Right hindlimb (tissue), 1 donor: ENCODE measurements at places on chromosomes 12 and 14.
A peak's percentile ranks its signal among the peaks of the same experiment; 100 is the strongest.

GRCh38 chr12:44812062-44812461 is 64.1 kb downstream of the NELL2 start:
- no peak for DNase-seq

GRCh38 chr12:109832541-109833306 is 474 bp downstream of the TRPV4 start:
- peak; percentile 32 for DNase-seq

GRCh38 chr12:120496413-120497340 is 764 bp downstream of the DYNLL1 start:
- peak; percentile 79 for DNase-seq

GRCh38 chr14:102665621-102666020 is 73.2 kb downstream of the RCOR1 start:
- DNase-seq, result no peak

DNA sequence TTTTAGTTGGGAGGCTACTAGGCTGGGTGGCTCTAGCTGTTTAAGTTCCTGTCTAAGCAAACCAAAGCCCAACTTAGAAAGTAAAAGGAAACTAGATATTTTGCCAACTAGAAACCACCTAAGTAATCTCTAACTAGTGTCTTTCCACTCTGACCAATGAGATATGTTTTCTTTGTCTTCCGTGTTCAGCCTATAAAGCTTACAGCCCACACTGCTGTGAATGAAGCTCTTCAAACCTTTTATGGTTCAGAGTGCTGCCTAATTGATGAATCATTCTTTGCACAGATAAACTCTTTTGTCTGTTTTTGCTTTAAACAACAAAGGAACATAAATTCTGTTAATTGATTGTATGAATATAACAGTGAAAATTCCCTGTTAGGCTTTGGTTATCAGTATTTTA is 66.1 kb downstream of the FUT8 start:
- DNase-seq, result no peak

GRCh38 chr12:52847335-52848102 is 1.3 kb downstream of the KRT78 start:
- DNase-seq, result no peak

GRCh38 chr14:23926543-23926942 is 27.0 kb upstream of the DHRS4 start:
- no peak for DNase-seq

DNA sequence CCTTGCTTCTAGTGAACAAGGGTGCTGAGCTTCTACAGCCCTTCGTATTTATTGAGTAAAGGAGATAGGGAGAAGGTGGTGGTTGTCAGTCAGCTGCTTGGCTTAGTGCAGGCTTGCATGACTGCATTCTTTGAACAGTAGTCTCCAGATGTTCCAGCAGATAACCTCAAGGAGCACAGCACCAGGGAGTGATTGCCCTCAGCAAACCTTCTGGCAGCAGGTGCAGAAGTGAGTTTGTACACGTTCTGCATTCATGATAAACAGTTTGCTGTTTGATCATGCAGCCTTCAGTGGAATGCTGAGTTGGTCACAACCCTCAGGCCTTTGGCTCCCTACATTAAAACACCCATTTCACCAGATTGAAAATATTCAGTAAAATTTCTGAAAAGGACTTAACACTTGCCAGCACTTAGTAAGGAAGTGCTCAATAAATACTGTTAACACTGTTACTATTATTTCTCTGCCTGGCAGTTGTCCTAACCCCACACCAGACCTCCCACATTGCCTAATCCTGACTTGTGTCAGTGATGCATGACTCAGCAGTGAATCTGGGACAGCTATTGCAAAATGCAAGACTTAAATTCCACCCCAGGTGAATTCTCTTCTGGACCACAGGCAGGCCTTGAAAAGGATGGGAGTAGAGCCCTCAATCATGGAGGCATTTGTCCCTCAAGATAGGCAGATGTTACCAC is 18.9 kb upstream of the CARMIL3 start:
- DNase-seq, result no peak

DNA sequence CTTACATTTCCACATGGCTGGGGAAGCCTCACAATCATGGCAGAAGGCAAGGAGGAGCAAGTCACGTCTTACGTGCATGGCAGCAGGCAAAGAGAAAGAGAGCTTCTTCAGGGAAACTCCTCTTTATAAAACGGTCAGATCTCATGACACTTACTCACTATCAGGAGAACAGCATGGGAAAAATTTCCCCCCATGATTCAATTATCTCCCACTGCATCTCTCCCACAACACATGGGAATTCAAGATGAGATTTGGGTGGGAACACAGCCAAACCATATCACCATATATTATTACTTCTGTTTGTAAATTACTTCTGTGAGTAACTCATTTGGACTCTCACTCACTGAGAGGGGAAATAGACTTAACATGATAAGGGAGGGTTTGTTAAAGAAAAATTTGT is 1496.8 kb upstream of the TMEM132C start:
- no peak for DNase-seq

DNA sequence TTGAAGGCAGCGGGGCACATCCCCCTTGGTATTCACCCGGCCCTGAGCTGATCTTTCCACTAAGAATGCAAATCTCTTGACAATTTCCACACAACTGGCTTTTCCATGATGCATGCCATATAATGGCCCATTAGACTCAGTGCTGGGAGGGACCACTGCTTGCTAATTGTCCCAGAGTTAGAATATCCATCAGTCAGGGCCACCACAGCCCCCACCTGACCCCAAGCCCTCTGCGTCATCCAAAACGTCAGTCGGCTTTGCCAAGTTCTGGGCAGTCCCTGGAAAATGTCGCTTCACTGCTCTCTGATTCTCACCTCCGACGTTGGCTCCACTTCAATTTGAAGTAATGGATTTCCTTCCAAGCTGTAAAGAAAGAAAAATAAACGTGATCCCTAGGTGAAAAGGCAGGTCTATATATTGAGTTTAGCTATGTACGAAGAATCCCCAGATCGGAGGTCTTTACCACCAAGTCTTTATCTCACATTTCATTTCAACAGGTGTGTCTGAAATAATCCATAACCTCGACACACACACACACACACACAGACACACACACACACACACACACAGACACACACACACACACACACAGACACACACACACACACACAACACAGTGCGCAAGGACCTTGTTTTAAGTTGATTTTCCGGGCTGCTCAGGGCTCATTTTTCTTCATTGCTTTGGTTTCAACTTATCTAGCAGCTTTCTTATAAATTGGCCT is 165.5 kb upstream of the NOS1 start:
- DNase-seq, result no peak

DNA sequence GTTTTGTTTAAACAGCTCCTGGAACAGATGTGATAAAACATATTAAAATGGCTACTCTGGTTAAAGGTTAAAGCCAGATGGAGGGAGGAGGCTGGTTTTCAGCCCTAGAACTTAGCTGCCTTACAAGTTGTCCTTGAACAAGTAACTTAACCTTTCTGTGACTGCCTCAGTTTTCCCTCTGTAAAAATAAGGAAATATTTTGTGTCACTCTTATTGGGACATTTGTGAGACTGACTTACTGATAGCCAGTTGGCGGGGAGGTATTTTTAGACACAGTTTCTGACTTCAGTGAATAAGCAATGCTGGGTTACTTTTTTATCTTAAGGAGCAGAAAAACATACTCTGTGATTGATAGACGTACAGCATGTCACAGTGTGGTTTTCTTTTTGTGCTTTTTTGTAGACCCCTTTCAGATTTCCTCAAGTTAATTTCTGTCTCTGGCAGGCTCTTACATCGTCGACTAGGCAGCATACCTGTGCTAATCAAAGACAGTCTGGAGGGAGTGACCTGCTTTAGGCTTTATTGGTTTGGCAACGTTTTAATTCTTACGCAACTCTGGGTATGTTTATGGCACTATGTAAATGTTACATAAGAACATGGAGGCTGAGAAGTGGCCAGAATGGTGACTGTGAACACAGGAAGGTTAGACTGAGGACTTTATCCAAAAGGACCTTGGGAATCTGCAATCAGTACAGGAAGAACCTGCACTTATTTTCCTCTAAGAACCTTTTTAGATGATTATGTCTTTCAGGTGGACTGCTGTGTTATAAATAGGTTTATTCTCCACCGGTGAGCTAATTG is 3.3 kb downstream of the ACVR1B start:
- no peak for DNase-seq

GRCh38 chr12:120514002-120514401 is 15.0 kb downstream of the COQ5 start:
- DNase-seq, result no peak

DNA sequence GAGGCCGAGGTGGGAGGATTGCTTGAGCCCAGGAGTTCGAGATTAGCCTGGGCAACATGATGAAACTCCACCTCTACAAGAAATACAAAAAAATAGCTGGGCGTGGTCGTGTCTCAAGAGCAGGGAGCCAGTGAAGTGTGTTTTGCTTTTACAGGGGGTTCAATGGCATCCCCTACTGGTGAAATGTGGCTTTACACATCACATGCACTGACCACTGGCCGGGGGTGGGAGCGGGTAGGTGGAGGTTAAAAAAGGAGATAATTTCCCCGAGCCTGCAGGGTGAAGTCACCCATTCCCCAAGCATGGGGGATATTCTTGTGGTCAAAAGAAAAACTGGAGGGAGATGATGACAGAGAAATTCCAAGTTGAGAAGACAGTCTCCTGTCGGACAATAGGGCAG is 63.6 kb upstream of the PWP1 start:
- DNase-seq, result no peak

GRCh38 chr12:120775862-120776552 is 50.4 kb downstream of the ACADS start:
- no peak for DNase-seq

- DNase-seq, result no peak
These were observed 61.3 kb downstream of the ARF6 start for GRCh38 chr14:49954171-49954631.

GRCh38 chr14:105213361-105213760 is 32.2 kb upstream of the NUDT14 start:
- DNase-seq, result peak; percentile 23

GRCh38 chr14:73489481-73490175 is 1.1 kb upstream of the RIOX1 start:
- DNase-seq, result no peak

GRCh38 chr12:111211910-111212757 is 156.8 kb downstream of the PHETA1 start:
- no peak for DNase-seq

GRCh38 chr12:42932936-42933335 is 343.4 kb upstream of the PRICKLE1 start:
- no peak for DNase-seq

DNA sequence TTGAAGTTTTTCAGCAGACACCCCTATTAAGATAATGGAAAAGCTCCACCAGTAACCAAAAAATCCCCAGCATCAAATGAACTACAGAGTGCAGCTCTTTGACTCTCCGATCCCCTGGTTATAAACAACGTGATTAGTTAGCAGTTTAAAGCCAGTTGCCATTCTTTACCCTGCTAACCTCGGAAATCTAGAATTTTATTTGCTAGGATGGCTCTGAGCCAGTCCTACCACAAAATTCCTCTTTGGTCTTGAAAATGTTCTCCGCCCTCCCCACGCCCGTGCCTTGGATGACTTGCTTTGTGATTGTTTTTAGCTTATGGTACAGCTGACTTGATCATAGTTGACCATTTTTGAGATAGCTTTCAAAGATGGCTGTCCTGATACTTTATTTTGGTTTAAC is 1.2 kb downstream of the KLHDC2 start:
- DNase-seq, result peak; percentile 24

- no peak for DNase-seq
These were observed 73.1 kb downstream of the PAWR start for GRCh38 chr12:79617696-79618095.

- DNase-seq, result no peak
These were observed 73.3 kb downstream of the HELB start for GRCh38 chr12:66375560-66375959.

DNA sequence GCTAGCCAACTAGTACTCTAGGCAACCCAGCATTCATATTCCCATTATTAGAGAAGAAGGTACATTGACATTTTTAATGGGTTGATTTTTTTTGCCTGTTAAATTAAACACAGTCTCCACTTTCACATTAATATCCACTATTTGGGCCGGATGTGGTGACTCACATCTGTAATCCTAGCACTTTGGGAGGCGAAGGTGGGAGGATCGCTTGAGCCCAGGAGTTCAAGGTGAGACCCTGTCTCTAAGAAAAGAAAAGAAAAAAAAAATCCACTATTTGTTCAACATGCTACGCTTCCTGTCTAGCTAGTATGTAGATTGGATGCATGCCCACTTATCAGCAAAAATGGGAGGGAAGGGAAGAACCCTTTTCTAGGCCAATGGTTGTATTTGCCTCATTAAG is 7.1 kb upstream of the CRADD start:
- no peak for DNase-seq

- DNase-seq, result peak; percentile 77
These were observed 55.3 kb downstream of the ISCA2 start for GRCh38 chr14:74548881-74549280.

DNA sequence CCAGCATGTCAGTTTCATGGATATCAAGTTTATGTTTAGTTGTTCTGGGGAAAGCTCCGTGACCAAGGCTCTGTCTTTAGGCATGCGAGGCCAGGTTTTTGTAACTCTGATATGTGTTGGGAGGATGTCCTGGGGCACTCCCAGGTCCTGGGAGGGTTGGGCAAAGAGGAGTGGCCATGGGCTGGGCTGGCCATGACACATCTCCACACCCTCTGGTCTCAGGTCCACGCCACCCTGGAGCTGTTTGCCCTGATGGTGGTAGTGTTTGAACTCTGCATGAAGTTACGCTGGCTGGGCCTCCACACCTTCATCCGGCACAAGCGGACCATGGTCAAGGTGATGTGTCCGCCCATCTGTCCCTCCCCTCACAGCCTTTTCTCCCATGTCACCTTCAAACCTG is 46.4 kb downstream of the TPCN1 start:
- DNase-seq, result no peak

GRCh38 chr12:90816353-90817089 is 138.5 kb downstream of the CCER1 start:
- DNase-seq, result no peak

- DNase-seq, result no peak
These were observed 10.3 kb upstream of the MTA1 start for GRCh38 chr14:105409364-105409763.

DNA sequence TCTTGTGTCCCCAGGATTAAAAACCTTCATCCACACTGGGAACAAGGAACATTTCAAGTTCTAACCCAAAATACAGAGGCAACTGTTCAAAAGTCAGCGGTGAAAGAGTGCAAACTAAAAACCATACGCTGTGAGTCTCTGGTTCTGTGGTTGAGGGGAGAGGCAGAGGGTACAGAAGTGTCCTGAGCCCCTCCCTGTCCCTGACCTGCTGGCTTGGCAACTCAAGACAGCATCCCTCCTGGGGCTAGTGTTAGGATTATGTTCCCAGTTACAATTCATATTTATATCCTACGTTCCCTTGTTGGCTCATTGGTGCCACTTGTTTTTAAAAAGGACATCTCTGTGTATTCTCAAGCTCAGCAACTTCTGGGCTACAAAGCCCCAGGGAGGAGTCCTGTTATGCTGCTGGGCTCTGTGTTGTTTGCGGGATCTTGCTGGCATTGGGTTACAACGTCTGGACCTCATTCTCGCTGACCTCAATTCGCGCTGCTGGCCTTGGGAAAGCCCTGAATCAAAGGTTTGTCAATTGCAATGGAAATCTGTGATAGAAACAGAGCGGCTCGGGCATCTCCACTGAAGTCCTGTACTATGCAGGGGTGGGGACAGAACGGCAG is 420.8 kb downstream of the FUT8 start:
- no peak for DNase-seq

GRCh38 chr12:92551853-92552397 is 150.9 kb upstream of the PLEKHG7 start:
- no peak for DNase-seq
